ENCODE measurements at places on chromosomes 13 and 19. TPM values are rescaled to one million over a fixed set of nuclear protein-coding genes. Genes with fewer than 3 reads are reported as not detected.

- no peak for DNase-seq
These were observed 460.8 kb upstream of the ARGLU1 start for GRCh38 chr13:107028751-107029150.

GRCh38 chr13:86681223-86681622 lies 882.0 kb upstream of the SLITRK6 start:
- DNase-seq = no peak

- no peak for DNase-seq
These were observed 754.8 kb upstream of the SLITRK6 start for GRCh38 chr13:86554066-86554465.

- DNase-seq = no peak
These were observed 35.3 kb downstream of the CEBPA start for GRCh38 chr19:33266974-33267484.

DNA sequence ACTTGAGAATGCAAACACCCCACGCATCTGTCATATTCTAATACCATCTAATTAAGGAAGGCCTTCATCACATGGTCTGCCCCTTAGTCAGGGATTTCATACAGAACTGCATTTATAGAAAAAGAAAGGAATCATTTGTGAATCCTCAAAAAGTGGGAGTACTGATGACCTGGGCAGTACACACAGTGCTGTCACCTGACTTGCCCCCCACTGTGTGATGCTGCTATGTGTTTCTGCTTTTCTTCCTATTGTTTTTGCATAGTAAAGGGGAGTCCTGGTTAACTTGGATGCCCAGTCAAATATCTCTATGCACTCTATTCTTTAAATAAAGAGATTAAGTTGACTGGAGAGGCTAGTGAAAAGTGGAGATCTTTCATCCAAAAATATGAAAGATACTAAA lies 1921.2 kb upstream of the PRR20A start:
- DNase-seq = no peak

DNA sequence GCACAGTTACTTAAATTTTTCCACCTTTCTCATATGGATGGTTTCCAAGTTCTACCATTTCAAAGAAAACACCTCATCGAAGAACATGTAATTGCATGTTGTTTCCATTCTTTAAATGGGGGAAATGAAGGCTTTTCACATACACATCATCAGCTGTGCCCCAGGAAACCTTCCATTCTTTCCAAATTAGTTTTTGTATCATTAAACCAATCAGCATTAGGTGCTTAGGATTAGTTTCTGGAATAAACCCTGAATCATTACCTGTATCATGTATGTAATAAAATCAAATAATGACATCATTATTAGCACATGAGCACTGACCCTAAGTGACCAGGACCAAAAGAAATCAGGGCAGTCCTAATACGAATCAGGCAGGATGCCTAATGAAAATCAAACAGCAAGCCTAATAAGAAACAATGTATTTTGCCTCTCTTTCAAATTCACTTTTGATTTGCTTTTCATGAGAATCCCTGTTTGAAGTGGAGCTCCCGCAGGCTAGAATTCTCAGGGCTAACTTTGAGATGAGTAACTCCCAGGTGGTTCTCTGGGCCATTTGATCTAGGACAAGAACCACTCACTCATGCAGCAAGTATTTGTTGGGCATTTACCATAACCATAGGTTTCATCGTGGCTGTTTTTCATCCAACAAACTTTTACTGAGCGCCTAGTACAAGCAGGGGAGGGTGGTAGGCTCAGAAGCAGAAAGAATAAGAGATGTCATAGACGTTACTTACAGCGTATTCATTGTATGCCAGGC lies 89.2 kb downstream of the MZT1 start:
- no peak for DNase-seq

Gene ADGRE3
- under 0.01 TPM for total RNA-seq

DNA sequence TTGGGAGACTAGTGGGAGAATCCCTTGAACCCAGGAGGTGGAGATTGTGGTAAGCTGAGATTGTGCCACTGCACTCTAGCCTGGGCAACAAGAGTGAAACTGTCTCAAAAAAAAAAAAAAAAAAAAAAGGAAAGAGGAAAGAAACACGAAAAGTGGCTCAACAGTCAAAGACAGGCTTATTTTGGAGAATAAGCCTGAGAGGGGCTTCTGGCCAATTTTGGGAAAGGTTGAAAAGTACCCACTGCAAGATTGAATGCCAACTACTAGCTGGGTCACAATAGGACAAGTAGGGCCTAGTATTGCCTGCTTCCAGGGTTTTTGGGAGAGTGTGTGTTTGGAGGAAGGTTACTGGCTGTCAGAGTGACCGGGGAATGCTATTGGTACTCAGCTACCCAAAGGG lies 17.2 kb downstream of the FBXO17 start:
- no peak for DNase-seq

GRCh38 chr13:65600702-65601101 lies 1629.4 kb downstream of the PCDH9 start:
- no peak for DNase-seq

- DNase-seq = no peak
These were observed 3.0 kb upstream of the MATK start for GRCh38 chr19:3788996-3789778.

- no peak for DNase-seq
These were observed 121.0 kb downstream of the AKAP11 start for GRCh38 chr13:42392716-42393572.

- no peak for DNase-seq
These were observed 3.5 kb downstream of the N4BP2L2 start for GRCh38 chr13:32535115-32535514.

Gene CLEC17A
- 0.81 TPM for total RNA-seq

Gene ADGRE1
- total RNA-seq = 44.7 TPM

Gene ZNF534
- total RNA-seq = under 0.01 TPM

GRCh38 chr13:88288326-88288725 lies 617.2 kb downstream of the SLITRK5 start:
- DNase-seq = no peak

DNA sequence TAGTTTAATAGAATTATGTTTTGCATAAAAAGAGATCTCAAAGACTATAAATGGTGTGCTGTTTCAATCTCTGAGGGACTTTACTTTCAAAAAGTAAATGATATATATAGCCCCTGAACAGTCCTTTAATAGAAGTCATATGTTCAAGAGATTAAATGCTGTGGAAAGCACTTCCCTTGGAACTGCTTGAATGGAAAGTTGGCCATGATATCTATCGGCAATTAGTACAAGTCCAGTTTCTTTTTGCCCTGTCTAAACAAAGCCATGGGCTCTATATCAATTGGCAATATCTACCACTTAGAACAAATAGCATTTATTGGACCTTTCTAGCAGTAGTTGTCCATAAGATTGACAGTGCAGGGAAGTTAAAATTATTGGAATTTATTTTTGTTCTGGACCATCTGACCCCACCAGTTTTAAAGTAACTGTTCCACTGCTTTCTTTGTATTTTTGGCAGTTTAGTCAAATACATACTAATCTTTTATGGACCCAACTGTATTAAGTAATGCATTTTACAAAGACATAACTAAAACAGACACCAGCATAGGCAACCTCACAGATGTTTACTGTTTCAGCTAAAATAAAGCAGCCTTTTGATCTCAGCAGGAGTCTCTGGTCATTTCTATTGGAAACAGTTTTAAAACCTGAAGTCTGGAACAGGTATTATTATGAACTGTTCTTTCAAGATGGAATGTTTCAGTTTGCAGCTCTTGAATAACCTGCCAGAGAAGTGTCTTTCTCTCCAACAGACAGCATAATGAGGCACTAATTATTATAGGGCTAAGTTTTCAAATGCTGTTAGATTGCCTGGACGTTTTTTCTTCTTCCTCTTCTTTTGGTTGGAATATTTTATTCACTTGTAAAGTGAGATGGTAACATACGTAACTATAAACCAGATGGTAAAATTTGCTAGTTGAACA lies 282.6 kb downstream of the DCLK1 start:
- DNase-seq = no peak

GRCh38 chr19:41319500-41320184 lies 9.7 kb downstream of the CCDC97 start:
- no peak for DNase-seq

- no peak for DNase-seq
These were observed 29.8 kb upstream of the ZNF254 start for GRCh38 chr19:24057144-24057543.

DNA sequence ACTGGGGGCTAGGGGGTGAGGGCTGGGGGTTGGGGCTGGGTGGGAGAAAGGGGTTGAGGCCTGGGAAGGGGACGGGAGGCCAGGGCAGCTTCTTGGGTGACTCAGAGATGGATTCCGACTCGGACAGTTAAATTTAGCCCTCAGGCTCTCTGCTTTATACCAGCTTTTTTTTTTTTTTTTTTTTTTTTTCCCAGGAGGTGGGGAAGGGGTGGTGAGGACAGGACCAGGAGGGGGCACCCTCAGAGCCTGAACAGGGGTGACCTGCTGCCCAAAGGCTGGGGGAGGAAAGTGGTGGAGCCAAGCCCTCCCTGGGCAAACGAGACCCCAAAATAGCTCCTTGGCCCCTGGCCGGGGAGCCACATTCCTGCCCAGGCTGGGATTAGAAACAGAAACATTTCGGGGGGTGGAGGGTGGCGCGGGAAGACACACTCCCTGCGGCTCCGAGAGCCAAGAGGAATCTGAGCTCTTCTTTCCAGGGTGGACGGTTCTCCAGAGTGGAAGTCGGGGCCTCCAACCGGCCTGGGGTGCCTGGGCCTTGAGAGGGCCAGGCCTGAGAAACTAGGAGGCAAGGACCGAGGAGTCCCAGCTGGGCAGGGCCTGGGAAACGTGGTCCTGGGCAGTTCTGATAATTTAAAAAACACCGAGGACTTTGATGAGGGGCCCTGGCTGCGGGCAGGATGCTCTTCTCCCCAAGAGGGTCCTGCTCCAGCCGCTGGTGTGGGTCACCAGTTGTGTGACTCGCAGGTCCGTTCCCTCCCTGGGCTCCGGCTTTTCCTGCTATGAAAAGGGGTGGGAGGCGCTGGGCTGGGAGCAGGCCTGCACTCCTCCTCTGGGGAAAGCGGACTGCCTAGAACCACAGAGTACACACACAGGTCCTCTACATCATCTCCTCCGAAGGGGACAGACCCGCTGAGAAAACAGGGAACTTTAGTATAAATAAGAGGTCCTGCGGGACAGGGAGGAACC lies 813 bp upstream of the DMPK start:
- no peak for DNase-seq

GRCh38 chr19:12770922-12771321 lies 4.4 kb downstream of the HOOK2 start:
- DNase-seq = no peak

Gene ZNF208
- total RNA-seq = 1.3 TPM

DNA sequence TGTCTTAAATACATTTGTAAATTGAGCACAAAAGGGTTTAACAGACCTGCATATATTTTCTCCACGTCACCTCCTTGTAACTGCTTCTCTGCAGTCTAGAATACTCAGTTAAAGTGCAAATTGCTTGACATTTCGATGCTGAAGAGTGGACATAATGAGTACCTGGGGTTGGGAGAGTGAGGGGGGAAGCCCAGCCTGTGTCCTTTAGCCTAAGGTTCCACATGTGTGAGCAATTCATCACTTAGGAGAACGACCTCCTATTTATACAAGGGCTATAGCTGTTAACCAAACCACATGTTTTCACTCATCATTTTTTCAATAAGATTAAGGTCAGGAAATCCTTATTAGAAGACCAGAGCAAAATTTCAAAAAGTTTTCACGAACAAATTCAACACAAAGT lies 29.5 kb downstream of the PCDH9 start:
- no peak for DNase-seq

Gene GDF15
- total RNA-seq = 0.27 TPM

Gene ING1
- total RNA-seq = 23.7 TPM

- DNase-seq = no peak
These were observed 6.3 kb downstream of the LGI4 start for GRCh38 chr19:35128398-35129057.

Gene FAAP24
- 1.6 TPM for total RNA-seq

DNA sequence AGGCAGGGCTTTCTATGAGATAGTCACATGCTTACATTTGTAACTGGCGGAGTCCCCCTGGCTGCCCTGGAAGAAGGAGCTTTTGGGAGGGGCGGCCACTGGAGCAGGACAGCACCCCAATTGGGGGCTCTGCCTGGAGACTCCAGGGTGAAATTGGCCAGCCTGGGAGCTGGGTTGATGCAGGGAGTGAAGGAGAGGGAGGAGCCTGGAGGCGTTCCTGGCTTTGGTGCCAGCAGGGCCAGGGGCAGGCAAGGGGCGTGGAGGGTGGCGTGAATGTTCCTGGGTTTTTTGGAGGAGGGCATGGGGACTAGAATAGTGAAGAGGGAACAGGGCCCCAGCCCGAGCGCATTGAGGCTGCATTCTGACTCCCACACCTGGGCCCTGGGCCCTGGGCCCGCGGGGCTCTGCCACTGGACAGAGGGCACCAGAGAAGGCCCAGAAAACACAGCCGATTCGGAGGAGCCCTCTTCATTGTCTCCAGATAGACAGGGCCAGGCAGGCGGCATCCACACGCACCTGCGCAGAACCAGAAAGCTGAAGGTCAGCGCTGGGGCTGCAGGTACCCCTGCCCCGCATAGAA lies 29.5 kb downstream of the COMP start:
- DNase-seq = no peak

- DNase-seq = no peak
These were observed 5.0 kb downstream of the FUZ start for GRCh38 chr19:49807904-49808675.

DNA sequence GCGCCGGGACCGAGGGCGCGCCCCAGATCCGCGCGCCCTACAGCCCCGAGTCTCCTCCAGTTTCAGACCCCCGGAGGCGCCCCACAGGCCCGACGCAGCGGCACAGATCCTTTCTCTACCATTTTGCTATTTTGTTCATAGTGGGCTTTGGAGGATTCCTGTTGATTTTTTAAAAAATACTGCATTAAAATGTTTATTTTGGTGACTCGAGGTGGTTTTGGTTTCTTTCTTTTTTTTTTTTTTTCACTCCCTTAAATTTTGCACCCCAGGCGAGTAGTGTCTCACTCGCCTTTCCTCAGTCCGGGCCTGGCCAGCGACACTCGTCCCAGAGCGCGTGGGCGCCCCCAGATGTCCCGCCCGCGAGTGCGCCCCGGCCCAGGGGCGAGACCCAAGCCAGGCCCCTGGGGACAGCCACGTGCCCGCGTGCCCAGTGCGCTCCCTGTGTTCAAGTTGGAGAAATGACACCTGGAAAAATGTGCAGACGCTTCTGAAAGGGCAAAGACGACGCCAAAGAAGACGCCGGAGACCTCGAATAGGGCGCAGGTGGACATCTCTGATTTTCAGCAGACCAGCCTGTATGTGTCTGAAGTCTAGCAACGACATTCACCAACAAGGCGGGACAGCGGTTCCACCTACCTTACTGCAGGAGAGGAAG lies 471 bp upstream of the INSR start:
- no peak for DNase-seq

- DNase-seq = peak; percentile 86
These were observed 1.7 kb downstream of the DMWD start for GRCh38 chr19:45790942-45791341.

All from hematopoietic multipotent progenitor cell (in vitro differentiated cells).